ENCODE measurements at places on chromosomes 6 and 20.

DNA sequence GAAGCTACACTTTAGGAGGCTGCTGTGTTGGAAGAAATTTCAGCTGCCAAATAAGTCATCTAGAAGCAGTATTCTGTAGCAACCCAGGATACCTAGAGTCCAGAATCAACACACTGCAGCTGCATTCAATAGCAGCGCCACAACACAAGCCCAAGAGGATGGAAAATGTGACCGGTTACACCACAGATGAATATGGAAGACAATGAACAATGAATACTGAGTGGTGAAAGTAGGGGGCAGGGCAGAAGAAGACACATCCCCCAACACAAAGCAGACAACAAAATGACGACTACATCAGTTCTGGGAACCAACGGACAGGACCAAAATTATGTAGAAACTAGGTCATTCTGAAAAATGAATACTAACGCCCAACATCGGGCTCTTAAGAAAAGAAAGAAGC is 38.2 kb downstream of the KIF6 start:
- no peaks in the 10 kb centered on the region for H3K27me3 ChIP-seq
- H3K36me3 ChIP-seq: no peaks in the 10 kb centered on the region
- no peak overlapping the region for H3K27ac ChIP-seq
- no peaks in the 10 kb centered on the region for H3K4me1 ChIP-seq
- no peak overlapping the region for H3K4me3 ChIP-seq
- no peak for DNase-seq

DNA sequence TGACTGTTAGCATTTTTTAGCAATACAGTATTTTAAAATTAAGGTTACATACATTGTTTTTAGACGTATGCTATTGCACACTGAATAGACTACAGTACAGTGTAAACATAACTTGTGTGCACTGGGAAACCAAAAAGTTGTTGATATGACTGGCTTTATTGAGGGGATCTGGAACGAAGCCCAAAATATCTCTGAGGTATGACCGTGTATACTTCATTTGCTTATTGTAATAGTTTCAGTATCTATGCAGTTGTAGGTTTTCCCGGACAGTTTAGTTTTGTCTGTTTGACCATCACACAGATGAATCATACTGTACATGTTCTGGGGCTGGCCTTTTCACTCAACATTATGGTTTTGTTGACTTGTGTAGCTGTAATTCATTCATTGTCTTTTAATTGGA is 6.9 kb upstream of the ZBTB12 start:
- no peak overlapping the region for H3K27ac ChIP-seq
- H3K4me3 ChIP-seq: no peak overlapping the region
- H3K27me3 ChIP-seq: no peaks in the 10 kb centered on the region
- no peaks in the 10 kb centered on the region for H3K4me1 ChIP-seq
- no peak for DNase-seq
- no peaks in the 10 kb centered on the region for H3K36me3 ChIP-seq

DNA sequence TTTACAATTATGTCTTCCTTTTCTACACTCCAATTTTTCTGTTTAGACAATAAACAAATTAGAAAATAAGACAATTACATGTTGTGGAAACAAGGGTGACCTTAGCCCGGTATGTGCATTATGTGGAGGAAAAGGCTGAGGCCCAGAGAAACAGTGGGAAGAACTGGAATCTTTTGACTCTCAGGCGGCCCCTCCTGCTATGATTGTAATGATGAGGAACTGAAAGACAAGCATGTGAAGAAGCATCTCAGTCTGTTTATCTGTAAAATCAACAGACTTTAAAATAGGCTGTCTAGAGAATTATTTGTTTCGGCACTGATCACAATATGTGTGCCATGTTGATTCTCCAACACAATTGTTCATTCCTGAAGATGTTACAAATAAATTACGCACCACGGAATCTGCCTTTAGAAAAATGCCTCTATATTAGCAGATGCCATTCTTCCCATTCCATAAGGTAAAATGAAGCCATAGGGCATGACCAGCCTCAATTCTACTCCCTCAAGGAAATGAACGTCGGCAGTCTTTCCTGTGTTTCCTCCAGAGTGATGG is 1201.6 kb upstream of the CITED2 start:
- no peaks in the 10 kb centered on the region for H3K4me1 ChIP-seq
- no peaks in the 10 kb centered on the region for H3K27me3 ChIP-seq
- DNase-seq: no peak
- H3K4me3 ChIP-seq: no peak overlapping the region
- H3K27ac ChIP-seq: no peak overlapping the region

DNA sequence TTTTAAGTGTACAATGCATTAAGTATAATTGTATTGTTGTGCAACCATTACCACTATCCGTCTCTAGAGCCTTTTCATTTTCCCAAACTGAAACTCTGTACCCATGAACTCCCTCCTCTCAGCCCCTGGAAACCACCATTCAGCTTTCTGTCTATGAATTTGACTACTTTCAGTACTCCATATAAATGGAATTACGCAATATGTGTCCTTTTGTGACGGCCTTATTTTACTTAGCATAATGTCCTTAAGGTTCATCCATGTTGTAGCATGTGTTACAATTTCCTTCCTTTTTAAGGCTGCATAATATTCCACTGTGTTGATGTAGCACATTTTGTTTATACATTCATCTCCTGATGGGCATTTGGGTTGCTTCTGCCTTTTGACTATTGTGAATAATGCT is 143.6 kb upstream of the KCNG1 start:
- DNase-seq: no peak
- no peaks in the 10 kb centered on the region for H3K4me1 ChIP-seq
- no peaks in the 10 kb centered on the region for H3K36me3 ChIP-seq
- no peak overlapping the region for H3K27ac ChIP-seq
- no peak overlapping the region for H3K4me3 ChIP-seq

- no peak for DNase-seq
- H3K27ac ChIP-seq: no peak overlapping the region
- H3K4me1 ChIP-seq: no peaks in the 10 kb centered on the region
- H3K4me3 ChIP-seq: no peak overlapping the region
- H3K27me3 ChIP-seq: no peaks in the 10 kb centered on the region
These were observed 66.4 kb upstream of the PDE10A start for GRCh38 chr6:165729307-165729936.

DNA sequence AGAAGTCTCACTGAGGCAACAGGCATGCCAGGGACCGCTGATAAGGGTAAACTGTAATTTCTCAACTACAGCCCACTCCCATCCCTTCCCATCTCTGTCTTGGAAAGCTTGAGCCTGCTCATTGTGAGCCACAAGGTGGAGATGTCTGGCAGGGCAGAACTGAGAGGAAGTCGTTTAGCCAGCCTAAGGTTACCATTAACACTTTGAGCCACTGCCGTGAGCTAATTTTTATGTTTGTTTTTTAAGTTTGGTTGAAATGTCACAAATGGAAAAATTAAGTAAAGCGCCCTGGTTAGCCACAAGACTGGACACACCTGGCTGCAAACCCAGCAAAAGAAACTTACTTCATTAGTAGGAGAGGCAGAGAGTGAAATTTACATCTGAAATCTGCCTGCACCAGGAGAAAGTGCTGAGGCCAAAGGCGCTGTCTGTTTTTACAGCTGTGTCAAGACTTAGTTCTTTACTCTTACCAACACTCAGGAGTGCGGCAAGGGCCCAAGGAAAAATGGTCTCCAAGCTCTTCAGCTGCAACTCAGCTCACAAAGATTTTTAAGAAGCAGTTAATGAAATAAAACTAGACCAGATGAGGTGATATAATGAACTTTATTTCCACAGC is 50.0 kb upstream of the FAM83C start:
- no peak overlapping the region for H3K4me3 ChIP-seq
- DNase-seq: no peak
- H3K36me3 ChIP-seq: peaks cover 25% of the 10 kb centered on the region
- H3K4me1 ChIP-seq: no peaks in the 10 kb centered on the region
- no peak overlapping the region for H3K27ac ChIP-seq
